SK-MEL-5 (cell line): ENCODE measurements at places on chromosomes 1 and 21. TPM values are rescaled to one million over a fixed set of nuclear protein-coding genes. Genes with fewer than 3 reads are reported as not detected.

DNA sequence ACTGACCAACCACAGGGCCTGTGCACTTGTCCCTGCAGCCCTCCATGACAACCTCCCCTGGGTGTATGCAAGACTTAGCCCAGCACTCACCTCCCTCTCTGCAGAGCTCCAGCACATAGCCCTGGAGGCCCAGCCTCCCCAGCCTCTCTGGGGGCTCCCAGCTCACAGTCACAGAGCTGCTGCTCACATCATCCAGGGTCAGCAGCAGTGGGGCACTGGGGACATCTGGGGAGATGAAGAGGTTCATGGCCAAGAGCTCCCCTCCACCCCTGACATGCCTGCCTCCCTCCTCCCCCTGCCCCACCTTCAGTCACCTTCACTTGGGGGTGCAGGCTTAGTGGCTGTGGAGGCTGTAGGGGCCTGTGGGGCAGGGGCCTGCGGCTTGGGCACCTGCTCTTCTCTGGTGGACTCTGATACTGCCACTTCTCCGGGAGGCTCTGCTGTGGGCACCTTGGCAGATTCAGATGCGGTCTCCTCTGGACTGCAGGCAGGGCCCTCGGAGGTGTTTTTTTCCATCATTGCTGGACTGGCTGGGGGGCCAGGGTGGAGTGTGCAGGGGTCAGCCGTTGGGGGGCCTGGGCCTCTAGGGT is at the start of gene MYBPH:
MYBPH (minus strand) TSS at position 590 of the 590 bp plus-strand sequence; CDS start at position 519, 71 bp downstream.
- no peak for DNase-seq

DNA sequence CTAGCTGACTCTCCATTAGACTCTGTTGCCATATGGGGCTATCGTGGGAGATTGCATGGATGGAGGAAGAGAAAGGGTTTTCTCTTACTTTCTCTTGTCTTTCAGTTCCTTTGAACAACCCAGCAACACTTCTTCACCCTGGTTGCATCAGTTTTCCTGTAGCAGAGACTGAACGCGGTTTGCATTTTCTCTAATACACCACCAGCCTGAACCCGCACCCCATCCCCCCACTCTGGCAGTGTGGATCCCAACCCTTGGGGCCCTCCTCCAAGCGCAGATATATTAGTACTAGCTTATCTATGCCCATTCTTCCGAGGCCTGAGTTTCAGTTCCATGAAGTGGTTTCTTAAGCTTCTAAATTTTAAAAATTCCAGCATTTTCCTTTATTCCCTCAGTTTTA is 12.6 kb downstream of the DR1 start:
- no peak for DNase-seq

Gene CRYAA
- total RNA-seq: not detected in 2 replicates

DNA sequence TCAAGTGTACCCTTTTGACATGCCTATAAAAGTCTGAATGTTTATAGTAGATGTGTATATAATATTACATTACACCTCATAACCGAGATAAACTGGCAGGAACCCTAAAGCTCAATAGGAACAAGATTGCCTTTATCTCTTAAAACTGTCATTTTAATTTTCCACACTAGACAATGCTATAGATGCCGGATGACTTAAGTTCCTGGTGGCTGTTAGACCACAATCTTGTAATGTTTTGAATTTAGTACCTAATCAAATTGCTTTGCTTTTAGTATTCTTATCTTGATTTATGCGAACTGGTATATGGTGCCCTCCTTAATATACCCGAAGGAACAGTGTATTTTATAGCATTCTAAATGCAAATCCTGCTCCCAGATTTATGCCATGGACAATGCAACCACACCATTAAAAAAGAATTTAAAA is 1397.0 kb upstream of the ADGRL4 start:
- DNase-seq: no peak

DNA sequence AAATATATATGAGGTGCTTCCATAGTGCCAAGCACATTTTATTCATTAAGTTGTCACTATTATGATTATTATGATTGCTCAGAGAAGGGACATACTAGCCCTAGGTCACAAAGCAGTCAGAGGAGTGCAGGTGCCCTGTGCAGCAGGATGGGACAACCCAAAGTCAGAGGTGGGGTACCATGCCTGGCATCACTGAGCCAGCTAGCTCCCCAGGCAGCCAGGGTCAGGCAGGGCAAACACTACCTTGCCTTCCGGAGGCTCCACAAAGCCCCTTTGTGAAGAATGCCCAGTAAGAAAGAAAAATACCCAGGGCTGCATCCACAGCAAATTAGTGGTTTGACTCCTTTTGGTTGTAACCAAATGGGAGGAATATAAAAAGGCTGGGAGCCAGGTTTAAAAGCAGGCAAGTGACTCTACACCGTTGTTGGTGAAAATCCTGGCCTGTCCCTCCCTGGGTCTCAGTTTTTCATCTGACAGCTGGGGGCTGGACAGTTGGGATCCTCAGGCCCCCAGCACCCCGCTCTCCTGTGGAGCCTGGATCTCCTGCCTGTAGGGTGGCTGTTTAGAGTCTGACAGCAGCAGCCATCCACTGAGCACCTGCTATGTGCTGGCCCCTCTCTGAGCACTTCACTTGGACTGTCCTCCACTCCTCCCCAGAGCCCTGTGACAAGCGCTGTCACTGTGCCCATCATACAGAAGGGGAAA is 98.8 kb downstream of the GLIS1 start:
- DNase-seq: no peak

Gene PLA2G2C
- total RNA-seq: not detected in 2 replicates

GRCh38 chr1:109819906-109820305 is 56.2 kb upstream of the EPS8L3 start:
- DNase-seq: no peak

- DNase-seq: no peak
Observed at GRCh38 chr1:118007391-118007790, 77.9 kb downstream of the WDR3 start.

Gene CYP4X1
- not detected in 2 replicates for total RNA-seq

GRCh38 chr1:147541672-147542568 is 619 bp downstream of the BCL9 start:
- DNase-seq: peak; percentile 39

Gene PTGER3
- total RNA-seq: 0.03 and 0.05 TPM in 2 replicates

- no peak for DNase-seq
Observed at GRCh38 chr1:243494741-243495431, 239.0 kb downstream of the SDCCAG8 start.

Gene WNT3A
- not detected in 2 replicates for total RNA-seq

Gene HSF2BP
- total RNA-seq: 0.40 and 0.77 TPM in 2 replicates

DNA sequence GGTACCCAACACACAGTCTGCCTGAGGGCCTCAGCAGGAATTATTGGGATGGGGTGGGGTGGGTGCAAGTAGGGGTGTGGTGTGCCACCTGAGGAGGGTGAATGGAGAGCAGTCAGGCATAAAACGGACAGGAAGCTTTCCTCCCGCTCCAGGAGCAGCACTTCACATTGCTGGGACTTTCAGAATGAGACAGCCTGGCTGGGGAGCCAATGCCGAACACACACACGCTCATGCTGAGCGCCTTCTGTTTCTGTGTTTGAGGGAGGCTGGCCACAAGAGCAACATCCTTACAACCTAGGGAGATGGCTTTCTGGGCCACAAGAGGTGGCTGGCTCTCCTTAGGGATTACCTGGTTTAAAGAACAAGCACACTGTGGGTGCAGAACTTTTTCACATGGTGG is 98.0 kb downstream of the LAMC2 start:
- DNase-seq: no peak

DNA sequence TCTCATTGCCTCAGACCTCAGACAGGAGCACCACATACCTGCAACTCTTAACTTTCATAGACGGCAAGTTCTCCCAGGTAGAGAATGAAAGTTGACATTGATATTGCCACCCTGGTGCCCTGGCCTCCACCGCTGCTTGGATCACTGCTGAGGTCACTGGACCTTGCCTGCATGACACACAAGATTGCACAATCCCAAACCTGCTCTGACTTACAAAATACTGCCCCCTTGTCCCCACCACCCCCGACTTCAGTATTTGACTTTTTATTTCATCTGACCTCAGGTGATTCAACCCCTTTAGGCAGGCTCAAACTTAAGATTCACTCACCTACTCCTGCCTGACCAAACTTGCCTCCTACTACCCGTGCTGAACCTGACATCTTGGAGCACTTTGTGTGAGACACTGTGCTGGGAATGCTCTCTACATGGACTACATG is 43.1 kb upstream of the S1PR1 start:
- no peak for DNase-seq

GRCh38 chr1:119324198-119324597 is 44.4 kb upstream of the HAO2 start:
- DNase-seq: no peak

GRCh38 chr1:175003521-175003920 is 3.8 kb downstream of the CACYBP start:
- no peak for DNase-seq
